A549 treated with ZK216348 at 1 μM for 4 hours (cell line): ENCODE measurements at places on chromosomes 6 and 20. TPM values are rescaled to one million over a fixed set of nuclear protein-coding genes. Genes with fewer than 3 reads are reported as not detected.

Gene SH3BGRL2
- total RNA-seq: 0.18 to 0.40 TPM (median 0.29 TPM) in 5 replicates

Gene HUS1B
- 0.24 to 0.34 TPM (median 0.33 TPM) in 3 of 5 replicates, not detected in the others for total RNA-seq

Gene PGC
- total RNA-seq: not detected in 5 replicates

Gene DDO
- 0.07 to 0.38 TPM in 2 of 5 replicates, not detected in the others for total RNA-seq

Gene CDH4
- 6.1 to 9.9 TPM (median 7.4 TPM) in 5 replicates for total RNA-seq
